Spinal cord (tissue), 10 donors: ENCODE measurements at places on chromosomes 4 and X. TPM values are rescaled to one million over a fixed set of nuclear protein-coding genes. Genes with fewer than 3 reads are reported as not detected.

The MAGEC2 gene
- total RNA-seq, result not detected

The RIPPLY1 gene
- total RNA-seq, result not detected

The PTPN13 gene
- total RNA-seq, result 170 TPM

The F8A2 gene
- total RNA-seq, result not detected

The IDUA gene
- total RNA-seq, result 24.7 TPM

The OCRL gene
- 37.2 TPM for total RNA-seq

The RAB33A gene
- total RNA-seq, result 23.6 TPM

The DMD gene
- 112 TPM for total RNA-seq

The UBL4A gene
- total RNA-seq, result 29.6 TPM

The GRK4 gene
- 14.7 TPM for total RNA-seq

The AWAT2 gene
- not detected for total RNA-seq

The FHIP1A gene
- total RNA-seq, result 3.2 TPM

The NAA11 gene
- not detected for total RNA-seq

The FHL1 gene
- total RNA-seq, result 187 TPM

The SULT1B1 gene
- 3.6 TPM for total RNA-seq

The HTN1 gene
- not detected for total RNA-seq

The HSFX3 gene
- total RNA-seq, result not detected

The LDB2 gene
- 79.3 TPM for total RNA-seq

The REPS2 gene
- total RNA-seq, result 61.1 TPM

The CXCL11 gene
- not detected for total RNA-seq

The CHST7 gene
- 6.6 TPM for total RNA-seq

The FAAH2 gene
- total RNA-seq, result 5.7 TPM

The SLC2A9 gene
- total RNA-seq, result 4.4 TPM

The NPY5R gene
- total RNA-seq, result 11.8 TPM

The RXFP1 gene
- total RNA-seq, result 0.59 TPM

The BRS3 gene
- 0.30 TPM for total RNA-seq

The ARMCX1 gene
- total RNA-seq, result 54.4 TPM

The KLHL13 gene
- total RNA-seq, result 34.7 TPM

The MSANTD1 gene
- total RNA-seq, result 1.4 TPM

The USP17L26 gene
- total RNA-seq, result not detected
